ENCODE measurements at places on chromosomes 12 and 14.
A peak's percentile ranks its signal among the peaks of the same experiment; 100 is the strongest.

DNA sequence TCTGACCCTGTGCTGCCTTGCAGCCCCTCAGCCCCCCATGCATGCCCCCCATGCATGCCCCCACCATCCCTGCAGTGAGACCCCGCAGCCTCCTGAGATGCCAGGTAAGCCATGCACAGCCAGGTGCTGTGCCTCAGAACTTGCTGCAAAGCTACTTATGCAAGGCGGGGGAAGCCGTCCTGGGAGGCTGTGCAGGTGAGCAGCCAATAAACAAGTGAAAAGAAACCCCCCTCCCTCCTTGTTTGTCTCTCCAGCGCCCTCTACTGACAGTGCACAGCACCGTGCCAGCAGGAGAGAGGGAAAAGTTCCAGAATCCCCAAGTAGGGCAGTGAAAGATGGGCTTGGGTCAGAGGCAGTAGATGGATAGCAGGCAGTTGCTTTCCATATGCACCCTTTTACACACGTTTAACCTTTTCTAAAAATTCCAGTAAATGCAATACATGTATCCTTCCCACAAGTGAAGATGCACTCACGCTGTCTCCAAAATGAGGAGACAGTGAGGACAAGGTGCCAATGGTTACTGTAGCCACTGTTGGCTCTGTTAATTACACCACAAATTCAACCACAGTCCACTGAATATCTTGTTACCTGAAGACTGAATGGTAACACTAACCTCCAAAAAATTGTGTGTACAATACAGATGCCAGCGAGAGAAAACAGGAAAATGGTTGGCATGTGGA lies 18.0 kb downstream of the TNFAIP2 start:
- peak; percentile 46 for DNase-seq

GRCh38 chr14:80152166-80152565 lies 59.1 kb downstream of the DIO2 start:
- no peak for DNase-seq

DNA sequence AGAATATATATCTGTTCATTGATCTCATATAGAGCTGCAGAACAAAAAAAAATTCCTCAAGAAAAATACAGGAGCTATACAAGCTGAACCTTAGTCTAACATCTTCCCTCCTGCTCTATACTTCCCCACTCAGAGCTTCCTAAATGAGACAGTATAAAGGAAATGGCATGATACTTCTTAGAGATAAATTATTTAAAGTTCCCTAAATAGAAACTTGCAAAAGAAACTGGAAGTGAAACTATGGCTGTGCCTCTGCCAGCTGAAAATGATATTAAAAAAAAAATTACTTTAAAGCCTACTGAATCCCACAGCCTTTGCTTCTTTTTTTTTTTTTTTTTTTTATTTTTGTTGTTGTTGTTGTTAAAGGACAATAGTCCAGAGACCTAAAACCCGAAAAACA lies 11.6 kb upstream of the NEK9 start:
- no peak for DNase-seq

GRCh38 chr12:56220611-56221231 lies 1.0 kb downstream of the RNF41 start:
- no peak for DNase-seq

DNA sequence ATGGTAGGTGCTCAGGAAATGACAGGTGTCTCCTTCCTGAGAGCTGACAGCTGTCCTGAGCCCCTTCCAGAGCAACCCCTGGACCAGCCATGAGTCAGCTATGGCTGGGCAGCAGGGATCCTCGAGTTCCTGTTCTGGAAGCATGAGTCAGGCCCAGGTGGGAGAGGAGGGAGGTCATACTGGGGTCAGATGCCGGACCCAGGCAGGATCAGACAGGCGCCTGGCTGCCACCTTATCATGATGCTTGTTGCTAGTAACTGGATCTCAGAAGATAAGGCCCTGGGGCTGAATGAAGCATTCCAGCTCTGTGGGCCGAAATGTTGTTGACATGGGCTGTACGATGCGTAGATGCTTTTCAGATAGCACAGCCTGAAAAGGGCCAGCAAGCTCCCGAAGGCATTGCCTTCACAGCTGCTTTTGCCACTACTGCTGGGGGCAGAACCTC lies 17.4 kb upstream of the KRT7 start:
- no peak for DNase-seq

- no peak for DNase-seq
Measured at GRCh38 chr14:24196071-24197055, 1.1 kb upstream of the TM9SF1 start.

DNA sequence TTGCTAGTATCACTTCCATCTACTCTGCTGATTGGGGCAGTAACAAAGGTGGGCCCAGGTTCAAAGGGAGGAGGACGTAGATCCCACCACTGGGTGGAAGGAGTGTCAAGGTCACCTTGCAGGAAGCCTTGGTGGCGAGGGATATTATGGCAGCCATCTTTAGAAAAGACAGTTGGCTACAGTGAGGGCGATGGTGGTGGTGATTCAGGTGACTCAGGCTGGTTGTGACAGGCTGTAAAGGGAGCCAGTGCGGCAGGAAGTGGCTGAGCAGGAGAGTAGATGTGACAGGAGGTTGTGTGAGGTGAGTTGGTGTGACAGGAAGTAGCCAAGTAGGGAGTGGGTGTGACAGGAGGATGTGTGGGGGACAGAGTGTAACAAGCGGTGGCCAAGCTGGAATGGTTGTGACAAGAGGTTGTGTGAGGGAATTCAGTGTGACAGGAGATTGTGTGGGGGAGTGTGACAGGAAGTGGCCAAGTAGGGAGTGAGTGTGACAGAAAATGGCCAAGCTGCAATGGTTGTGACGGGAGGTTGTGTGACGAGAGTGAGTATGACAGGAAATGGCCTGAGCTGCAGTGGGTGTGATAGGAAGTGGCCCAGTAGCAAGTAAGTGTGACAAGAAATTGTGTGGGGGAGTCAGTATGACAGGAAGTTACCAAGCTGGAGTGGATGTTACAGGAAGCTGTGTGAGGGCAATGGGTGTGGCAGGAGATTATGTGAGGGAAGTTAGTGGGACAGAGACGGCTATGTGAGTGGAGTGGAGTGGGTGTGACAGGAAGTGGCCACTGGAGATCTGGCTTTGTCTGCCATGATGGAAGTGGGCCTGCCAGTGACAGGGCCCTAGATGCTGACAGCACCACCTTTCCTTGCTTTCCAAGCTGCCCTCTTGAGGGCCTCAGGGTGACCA lies 136.5 kb upstream of the MYL2 start:
- DNase-seq = peak; percentile 76

DNA sequence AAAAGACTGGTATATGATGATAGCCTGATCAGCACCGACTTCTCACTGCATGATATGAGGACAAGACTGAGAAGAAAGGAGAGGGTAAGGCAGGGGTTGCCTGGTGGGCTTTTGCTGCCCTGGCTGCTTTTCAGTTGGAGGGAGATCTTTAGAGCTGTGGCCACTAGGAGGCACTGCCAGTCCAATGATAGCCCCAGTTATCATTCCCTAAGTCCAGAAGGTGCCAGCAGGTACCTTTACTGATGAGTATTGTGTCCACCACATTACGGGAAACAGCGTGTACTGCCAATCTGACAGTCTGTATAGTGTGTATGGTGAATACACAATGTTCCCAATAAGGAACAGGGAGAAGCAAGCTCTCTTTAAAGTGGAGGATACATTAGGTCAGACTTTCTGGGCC lies 55.8 kb upstream of the CCDC175 start:
- peak; percentile 21 for DNase-seq

GRCh38 chr12:68158432-68158831 lies 1.1 kb downstream of the IFNG start:
- DNase-seq = no peak

- no peak for DNase-seq
Measured at GRCh38 chr12:88946372-88946997, 366.2 kb upstream of the KITLG start.

- no peak for DNase-seq
Measured at GRCh38 chr12:39605501-39605900, 14.1 kb downstream of the ABCD2 start.

DNA sequence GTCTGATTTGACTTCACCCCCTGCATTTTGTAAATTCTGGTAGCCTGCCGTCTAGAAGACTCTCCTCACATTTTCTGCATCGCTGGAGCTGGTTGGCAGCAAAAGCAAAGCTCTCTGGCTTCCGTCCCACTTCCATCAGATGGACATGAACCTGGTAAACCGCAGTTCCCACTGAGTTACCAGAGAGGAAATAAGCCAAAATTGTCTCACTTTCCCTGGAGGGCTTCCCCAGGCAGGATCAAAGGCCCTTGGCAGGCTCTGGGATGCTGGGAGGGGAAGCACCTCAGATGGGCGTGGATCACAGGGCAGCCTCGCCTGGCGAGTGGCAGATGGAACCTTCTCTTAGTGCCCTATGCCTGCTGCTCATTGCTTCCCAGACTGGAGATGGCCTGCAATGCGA lies 243.5 kb downstream of the TMEM132C start:
- DNase-seq = no peak
